ENCODE measurements at places on chromosomes 1 and 21.

DNA sequence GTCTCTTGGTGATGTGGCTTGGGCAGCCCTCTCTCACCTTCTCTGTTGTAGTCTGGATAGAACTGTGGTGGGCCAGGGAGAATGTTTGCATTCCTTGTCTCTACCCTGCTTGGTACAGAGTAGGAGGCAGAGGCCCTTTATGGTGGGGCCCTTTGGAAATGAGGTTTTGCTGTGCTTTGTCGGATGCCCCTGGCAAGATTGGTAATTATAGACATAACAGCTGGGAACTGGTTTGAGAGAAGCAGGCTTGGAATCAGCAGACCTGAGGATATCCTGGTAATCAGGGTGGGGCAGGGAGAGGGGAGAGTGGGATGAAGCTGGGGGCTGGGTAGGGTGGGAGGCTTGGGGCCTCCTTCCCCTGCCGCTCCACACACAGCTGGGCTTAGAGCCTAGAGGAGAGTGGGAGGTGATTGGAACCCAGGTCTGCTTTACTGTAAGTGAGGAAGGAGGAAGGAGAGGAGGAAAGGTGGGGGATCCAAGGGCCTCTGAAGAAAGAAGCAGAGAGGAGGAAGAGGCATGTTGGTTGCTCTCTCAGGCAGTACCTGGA lies 5.0 kb downstream of the VANGL2 start:
- no peak for DNase-seq

- DNase-seq = no peak
Measured at GRCh38 chr1:22534951-22535350, 28.3 kb upstream of the EPHA8 start.

GRCh38 chr1:161021970-161022353 lies 1.0 kb upstream of the F11R start:
- no peak for DNase-seq

- no peak for DNase-seq
Measured at GRCh38 chr1:181438013-181438412, 45.3 kb upstream of the CACNA1E start.

DNA sequence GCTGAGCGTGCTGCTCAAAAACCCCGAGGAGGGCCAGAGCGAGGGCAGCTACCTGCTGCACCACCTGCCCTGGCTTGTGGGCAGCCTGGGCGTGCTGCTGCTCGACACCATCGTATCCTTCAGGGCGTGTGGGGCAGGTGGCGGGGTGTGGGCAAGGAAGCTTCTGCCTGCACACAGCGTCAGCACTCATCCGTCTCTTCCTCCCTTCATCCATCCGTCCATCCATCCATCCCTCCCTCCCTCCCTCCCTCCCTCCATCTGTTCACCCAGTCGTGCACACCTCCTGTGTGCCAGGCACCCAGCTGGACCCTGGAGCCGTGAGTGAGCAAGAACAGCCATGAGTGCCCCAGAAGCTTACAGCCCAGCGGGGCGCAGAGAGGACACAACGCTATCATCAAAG lies 15.2 kb downstream of the SLC66A1 start:
- no peak for DNase-seq

GRCh38 chr1:159854693-159855192 lies 7.7 kb downstream of the VSIG8 start:
- peak; percentile 94 for DNase-seq

DNA sequence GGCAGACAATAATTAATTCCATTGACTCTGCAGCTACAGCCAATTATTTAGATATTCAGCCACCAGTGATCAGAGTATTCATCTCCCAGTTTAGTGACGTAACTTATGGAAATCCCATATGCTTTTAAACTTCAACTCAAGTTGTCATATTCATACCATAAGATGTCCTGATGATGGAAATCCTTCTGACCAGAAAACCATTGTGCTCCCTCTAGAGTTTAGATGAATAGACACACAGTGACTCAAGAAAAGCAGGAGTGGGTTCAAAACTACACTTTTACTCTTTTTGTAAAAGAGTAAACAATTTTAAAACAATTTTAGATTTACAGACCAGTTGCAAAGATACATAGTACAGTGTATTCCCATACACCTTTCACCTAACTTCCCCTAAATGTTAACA lies 463.7 kb downstream of the KCNT2 start:
- DNase-seq = no peak
